GM12892 (cell line): ENCODE measurements at places on chromosomes 11 and 22.

GRCh38 chr11:2036863-2037486 is 39.3 kb upstream of the H19 start:
- no peak for DNase-seq

DNA sequence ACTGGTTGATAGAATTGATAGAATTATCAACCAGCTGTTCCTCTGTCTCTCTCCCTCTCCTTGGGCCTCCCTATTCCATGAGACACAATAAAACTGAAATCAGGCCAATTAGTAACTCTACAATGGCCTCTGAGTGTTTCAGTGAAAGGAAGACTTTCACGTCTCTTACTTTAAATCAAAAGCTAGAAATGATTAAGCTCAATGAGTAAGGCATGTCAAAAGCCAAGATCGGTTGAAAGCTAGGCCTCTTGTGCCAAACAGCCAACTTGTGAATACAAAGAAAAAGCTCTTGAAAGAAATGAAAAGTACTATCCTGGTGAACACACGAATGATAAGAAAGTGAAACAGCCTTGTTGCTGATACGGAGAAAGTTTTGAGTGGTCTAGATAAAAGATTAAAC is 16.6 kb downstream of the PIH1D2 start:
- DNase-seq: no peak

DNA sequence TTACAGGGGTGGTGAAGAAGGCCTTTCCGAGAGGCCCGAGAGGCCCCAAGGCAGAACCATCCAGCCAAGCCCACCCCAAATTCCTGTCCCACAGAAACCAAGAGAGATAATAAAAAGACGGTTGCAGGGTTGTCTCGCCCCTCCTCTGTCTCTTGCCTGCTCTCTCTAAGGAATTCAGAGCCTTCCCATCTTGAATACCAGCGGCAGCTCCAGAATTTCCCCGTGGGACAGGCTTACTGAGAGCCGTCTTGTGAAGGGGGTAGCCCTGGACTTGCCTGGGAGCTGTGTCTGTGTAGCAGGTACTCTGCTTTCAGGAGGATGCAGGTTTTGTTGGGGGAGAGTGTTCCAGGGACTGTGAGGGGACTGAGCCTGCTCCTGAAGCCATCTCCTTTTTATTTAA is 9.6 kb upstream of the EIF3D start:
- no peak for DNase-seq

DNA sequence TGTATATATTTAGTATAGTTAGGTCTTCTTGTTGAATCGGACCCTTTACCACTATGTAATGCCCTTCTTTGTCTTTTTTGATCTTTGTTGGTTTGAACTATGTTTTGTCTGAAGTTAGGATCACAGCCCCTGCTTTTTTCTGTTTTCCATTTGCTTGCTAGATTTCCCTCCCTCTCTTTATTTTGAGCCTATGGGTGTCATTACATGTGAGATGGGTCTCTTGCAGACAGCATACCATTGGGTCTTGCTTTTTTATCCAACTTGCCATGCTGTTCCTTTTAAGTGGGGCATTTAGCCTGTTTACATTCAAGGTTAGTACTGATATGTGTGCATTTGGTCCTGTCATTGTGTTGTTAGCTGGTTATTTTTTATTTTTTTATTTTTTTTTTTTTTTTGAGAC is 224.6 kb downstream of the INSC start:
- no peak for DNase-seq

GRCh38 chr11:122213171-122213570 is 97.2 kb upstream of the BLID start:
- no peak for DNase-seq

DNA sequence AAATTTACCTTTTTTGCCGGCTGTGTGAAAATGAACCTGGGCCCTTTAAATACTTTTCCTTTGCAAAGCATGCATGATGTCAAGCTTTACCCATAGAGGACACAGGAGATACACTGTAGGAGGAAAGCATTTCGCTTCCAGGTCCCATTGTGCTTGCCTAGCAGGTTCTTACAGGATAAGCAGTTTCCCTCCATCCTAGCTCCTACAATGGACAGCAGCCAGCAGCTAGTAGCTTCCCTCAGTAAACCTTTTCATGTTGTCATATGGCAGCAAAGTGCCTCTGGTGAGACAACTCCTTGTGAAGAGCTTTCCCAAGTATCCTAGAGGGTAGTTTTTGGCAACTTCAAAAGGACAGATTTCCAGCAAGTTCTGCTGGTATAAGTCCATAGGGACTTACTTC is 78.4 kb downstream of the RBFOX2 start:
- DNase-seq: no peak

DNA sequence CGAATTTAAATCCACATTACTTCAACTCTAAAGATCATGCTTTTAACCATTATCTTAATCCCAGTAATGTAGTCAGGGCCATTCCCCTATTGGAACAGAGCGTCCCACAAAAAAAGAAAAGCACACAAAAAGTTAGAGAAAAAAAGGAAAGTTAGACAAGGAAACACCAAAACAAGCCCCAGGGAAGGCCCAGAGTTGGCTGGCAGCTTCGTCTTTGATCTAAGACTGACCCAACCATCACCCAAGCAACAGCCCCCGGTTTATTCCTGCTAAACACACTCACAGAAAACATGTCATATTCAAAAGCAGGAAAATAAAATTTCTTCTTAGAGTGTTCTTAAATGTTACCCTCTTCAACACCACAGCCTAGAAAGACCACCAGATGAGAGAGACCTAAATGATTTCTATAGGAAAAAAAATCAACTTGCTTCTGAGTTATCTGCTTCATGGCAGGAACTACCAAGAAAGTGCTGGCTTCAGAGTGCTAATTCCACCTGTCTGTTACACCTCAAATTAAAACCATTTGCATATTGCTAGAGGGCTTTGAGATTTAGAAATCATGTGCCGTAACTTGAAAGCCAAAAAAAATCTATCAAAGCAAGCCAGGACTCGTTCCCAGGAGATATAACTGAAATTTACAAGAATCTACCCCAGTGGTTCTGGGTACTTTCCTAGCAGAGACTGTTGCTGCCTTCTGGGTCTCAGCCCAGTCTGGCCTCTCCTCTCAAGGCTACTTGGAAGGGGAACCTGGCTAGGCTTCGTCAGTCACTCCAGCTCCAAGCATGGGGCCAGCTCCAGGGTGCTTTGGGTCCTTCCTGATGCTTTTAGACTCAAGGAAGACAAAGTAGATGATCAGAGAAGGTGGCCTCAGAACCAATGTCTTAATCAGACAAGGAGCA is 31.2 kb downstream of the POU2AF3 start:
- no peak for DNase-seq

DNA sequence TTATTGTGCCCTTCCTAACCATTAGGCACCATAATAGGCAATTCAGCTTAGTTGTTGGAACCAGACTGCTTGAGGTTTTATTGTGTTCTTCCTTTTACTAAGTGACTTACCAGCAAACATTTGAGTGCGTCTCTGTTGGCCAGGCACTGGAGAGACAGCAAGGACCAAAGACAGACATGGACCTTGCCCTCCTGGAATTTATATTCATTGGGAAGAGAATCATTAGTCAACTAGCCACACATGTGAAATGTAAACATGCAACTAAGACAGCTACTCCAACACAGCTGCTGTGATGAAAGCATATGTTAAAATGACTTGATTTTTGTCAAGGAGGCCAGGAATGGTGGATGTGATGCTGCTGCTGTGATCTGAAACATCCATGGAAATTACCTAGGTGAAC is 106.4 kb downstream of the TRAF6 start:
- no peak for DNase-seq
